ENCODE measurements at places on chromosomes 1 and 21.

DNA sequence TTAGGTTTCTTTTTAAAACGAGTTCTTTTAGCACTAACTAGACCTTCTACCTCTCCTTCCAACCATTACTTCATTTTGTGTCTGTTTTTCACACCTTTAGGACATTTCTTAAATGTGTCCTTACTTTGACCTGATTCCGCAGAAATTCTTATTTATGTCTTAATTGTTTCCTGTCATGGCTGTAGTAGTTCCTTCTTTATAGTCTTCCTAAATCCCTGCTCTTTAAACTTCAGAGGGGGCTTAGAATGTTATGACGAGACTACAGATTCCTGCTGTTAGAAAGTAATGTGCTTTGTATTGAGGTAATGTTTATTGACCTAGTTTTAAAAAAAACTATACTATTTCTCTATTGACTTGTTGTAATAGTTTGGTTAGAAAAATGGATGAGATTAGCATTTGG is 70.4 kb downstream of the HMCN1 start:
- DNase-seq = no peak

GRCh38 chr1:208423526-208423925 is 179.3 kb upstream of the PLXNA2 start:
- no peak for DNase-seq

- no peak for DNase-seq
Observed at GRCh38 chr1:19495799-19496526, 10.6 kb upstream of the CAPZB start.

DNA sequence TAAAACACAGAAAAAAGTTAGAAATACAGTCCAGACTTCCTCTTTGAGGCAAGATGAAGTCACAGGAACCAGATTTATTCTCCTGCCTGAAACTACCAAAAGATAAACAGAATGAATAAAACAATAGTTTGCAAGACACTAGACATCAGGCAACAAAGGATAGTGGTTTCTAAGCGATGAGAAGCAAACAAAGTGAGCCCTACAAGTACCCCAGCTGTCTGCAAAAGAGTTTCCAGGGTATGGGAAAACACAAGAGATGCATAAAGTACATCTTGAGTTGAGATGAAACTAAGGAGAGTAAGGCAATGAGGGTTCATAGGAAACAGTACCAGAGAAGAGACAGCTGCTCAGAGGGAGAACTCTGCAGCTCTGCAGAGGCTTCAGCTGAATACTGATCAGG is 83.3 kb upstream of the COL24A1 start:
- DNase-seq = no peak

GRCh38 chr1:214444182-214444939 is 107.0 kb downstream of the PTPN14 start:
- no peak for DNase-seq

GRCh38 chr1:44390277-44390676 is 14.8 kb upstream of the RNF220 start:
- DNase-seq = peak; percentile 83
